T-helper 2 cell treated with Interferon-gamma antibody and Interleukin-4, amounts not matched to agents 5 μg/mL and 100 μg/mL, for 36 hours (primary cell): ENCODE measurements at places on chromosomes 1 and 21.

DNA sequence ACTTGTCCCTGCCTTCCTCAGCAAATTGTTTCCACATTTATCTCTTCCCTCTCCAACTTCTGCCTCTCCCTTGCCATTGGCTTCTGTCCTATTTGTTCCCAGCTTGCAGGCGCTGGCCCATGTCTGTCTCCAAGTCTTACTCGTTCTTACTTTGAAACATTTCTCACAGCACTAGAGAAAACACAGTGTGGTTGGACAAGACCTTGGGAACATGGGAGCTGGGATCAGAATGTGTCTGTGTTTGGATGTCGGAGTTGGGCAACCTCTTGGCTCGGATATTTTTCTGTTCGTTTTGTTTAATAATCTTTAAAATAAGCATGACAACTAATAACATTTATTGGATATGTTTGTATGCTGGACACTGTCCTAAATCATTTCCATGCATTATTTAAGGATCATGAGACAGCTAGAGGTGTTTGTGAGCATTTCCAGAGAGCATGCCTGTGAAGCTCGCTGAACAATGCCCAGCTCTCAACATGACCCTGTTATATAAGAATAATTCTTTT lies 5.9 kb upstream of the BRWD1 start:
- no peak for DNase-seq

GRCh38 chr1:156598125-156598524 lies 3.2 kb downstream of the GPATCH4 start:
- DNase-seq = no peak

GRCh38 chr1:220514256-220514655 lies 13.7 kb upstream of the MARK1 start:
- no peak for DNase-seq

DNA sequence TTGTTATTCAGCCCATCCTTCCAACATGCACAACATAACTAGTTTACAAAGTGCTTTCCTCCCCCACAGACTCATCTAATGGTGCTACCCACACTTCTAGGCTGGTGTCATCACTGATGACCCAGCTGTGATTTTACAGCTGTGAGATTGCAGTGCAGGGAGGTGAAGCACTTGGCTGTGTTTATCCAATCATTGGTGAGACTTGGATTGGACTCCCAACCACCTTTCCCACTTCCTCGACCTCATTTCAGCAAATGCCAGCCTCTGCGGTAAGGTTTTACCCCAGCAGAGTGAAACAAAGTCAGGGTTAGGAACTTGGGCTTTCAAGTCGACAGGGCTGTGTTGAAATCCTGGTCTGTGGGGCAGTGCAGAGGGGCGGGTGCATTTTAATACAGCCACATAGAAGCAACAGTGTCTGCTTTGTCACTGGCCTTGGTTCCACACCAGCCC lies 22.1 kb downstream of the ECHDC2 start:
- DNase-seq = no peak

GRCh38 chr1:43463479-43463878 lies 9.7 kb upstream of the HYI start:
- no peak for DNase-seq

- DNase-seq = no peak
These were observed 105.2 kb downstream of the ACBD6 start for GRCh38 chr1:180397175-180397574.

DNA sequence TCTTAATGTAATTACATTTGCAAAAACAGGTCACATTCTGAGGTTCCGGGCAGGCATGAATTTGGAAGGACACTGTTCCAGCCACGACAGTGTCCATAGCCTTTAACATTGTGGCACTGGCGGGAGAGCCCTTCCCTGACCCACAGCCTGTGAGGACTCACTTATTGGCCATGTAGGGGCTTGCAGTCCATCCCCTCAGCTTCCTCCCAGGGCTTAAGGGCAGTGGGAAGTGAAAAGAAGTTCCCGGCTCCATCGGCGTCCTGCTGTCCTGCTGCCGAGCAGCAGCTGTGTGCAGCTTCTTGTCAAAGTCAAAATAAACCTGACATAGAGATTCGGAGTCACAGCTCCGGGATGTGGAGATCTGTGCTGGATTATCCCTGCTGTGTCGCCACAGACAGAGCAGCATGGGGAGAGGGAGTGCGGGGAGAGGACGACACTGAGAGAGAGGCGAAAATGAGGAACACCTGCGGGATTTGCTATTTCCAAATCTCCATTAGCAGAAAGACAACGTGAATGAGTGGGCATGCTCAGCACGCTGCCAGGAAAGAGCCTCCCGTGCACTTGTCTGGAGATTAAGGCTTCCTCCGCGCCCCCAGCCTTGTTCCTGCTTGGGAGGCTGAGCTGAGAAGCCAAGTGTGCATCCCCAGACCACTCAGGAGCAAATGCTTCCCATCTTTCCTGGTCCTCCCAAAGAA lies 260.3 kb downstream of the ASTN1 start:
- DNase-seq = no peak

GRCh38 chr1:192162376-192162775 lies 4.1 kb downstream of the RGS18 start:
- no peak for DNase-seq

DNA sequence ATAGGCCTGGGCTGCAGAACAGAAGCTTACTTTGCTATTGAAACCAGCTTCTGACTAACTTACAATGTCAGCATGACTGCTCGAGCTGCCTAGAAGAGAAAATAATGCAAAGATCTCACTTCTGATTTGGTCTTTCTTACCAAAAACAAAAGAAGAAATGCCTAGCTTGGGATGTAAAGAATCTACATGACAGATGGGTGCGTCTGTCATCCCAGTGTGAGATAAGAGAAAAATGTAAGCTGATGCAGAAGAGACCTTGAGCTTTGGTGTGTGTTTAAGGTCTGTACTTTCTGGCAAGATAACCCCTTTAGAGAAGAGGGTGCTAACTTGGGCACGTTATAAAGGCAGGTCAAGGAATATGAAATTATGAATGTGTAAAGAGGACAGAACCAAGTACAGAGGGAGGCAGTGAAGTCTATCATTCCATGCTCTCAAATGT lies 3.6 kb downstream of the FAM20B start:
- DNase-seq = no peak

- DNase-seq = no peak
These were observed 153.4 kb downstream of the FMN2 start for GRCh38 chr1:240244968-240245628.

DNA sequence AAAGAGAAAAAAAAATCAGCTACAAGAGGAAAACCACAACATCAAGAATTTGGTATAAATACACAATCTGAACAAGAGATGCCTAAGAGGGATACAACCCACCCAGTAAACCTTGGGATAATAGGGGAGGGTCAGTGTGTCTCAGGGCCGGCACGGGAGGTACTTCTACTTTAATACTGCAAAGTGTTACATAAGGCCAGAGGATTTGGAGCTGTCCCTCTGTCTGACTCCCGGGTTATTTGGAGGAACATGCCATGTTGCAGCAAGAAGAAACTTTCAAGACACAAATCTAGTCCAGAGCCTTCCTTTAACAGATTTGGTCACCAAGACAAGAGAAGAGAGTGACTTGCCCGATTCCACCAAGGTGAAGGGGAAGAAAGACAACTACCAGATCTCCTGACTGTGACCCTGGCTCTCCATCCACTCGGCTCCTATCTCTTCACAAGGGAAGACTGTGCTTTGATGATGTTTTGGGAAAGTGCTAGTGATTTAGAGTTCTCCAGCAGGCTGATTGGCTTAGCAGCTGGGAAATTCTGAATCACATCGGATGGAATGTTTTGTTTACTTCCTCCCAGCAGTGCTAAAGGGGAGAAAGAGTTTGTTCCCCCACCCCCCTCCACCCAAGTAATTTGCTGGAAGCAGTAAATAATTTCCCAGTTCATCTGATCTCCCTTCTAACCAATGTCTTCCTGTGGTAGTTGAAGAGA lies 29.3 kb downstream of the SGIP1 start:
- DNase-seq = no peak

GRCh38 chr21:14956807-14957206 lies 108.0 kb downstream of the NRIP1 start:
- DNase-seq = no peak

DNA sequence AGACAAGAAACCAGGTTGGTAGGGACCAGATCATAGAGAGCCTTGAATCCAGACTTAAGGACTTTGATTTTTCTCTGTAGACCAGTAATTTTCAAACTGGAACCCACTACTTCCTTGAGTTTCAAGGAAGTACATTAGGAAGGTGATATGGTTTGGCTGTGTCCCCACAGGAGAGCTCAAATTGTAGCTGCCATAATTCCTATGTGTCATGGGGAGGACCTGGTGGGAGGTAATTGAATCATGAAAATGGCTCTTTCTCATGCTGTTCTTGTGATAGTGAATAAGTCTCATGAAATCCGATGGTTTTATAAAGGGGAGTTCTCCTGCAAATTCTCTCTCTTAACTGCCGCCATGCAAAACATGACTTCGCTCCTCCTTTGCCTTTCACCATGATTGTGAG lies 10.1 kb upstream of the PRKAA2 start:
- DNase-seq = no peak

DNA sequence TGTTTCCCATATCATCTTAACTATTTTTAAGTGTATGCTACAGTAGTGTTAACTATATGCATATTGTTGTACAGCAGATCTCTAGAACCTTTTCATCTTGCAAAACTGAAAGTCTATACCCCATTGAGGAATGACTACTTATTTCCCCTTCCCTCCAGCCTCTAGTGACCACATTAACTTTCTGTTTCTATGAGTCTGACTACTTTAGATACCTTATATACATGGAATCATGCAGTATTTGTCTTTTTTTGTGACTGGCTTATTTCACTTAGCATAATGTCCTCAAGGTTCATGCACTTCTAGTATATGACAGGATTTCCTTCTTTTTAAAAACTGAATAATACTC lies 96.5 kb upstream of the BTG3 start:
- DNase-seq = no peak

- DNase-seq = no peak
These were observed 239.3 kb downstream of the NRIP1 start for GRCh38 chr21:14825514-14825974.

GRCh38 chr1:156295391-156295947 lies at the start of gene GLMP:
GLMP (minus strand) TSS chr1:156295679; CDS start chr1:156295645, 34 bp downstream.
- peak; percentile 41 for DNase-seq

- DNase-seq = no peak
These were observed 381.7 kb upstream of the VAMP3 start for GRCh38 chr1:7389201-7389905.

GRCh38 chr1:15345705-15346345 lies 63.9 kb upstream of the EFHD2 start:
- peak; percentile 74 for DNase-seq

DNA sequence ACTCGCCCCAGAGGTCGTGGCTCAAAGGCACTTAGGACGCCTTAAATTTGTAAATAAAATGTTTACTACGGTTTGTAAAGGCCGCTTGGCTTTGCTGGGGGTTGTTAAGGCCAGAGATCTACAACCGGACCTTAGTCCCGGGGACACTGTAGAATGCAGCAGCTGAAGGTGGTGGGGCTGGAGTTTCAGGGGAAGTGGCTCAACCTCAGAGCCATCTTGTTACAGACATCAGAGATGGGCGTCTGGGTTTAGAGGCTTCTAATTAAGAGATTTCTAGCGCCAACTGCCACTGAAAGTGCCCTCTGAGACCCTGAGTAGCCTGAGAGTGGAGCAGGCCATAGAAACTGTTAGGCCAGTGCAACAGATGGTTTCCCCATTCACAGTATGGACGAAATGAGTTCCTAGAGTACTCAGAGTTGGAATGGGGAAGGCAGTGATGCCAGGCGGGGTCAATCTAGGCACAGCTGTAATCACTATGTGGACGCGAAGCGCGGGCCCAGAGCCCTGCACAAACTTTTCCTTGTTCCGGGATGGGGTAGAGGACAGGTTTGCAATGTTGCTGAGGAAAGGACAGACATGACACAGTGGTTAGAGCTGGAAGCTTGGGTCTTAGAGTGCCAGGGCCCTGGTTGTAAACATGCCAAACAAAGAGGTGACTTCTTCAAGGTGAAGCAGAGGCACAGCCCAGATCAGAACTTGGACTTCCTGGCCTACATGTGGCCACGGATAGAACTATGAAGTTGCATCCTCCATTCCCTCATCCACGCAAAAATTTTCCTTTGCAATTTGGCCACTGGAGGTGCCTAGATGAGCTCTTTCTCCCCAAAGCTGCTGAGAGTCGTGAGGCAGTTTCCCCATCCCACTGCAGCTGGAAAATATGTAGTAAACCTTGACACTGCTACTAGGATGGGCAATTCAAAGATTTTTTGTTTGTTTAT lies 6.0 kb downstream of the HLX start:
- no peak for DNase-seq
